ENCODE measurements at places on chromosomes 16 and 17.

GRCh38 chr16:87993901-87994300 is 42.7 kb downstream of the BANP start:
- DNase-seq: no peak

- peak; percentile 85 for DNase-seq
These were observed 15.0 kb upstream of the CPD start for GRCh38 chr17:30363715-30364202.

DNA sequence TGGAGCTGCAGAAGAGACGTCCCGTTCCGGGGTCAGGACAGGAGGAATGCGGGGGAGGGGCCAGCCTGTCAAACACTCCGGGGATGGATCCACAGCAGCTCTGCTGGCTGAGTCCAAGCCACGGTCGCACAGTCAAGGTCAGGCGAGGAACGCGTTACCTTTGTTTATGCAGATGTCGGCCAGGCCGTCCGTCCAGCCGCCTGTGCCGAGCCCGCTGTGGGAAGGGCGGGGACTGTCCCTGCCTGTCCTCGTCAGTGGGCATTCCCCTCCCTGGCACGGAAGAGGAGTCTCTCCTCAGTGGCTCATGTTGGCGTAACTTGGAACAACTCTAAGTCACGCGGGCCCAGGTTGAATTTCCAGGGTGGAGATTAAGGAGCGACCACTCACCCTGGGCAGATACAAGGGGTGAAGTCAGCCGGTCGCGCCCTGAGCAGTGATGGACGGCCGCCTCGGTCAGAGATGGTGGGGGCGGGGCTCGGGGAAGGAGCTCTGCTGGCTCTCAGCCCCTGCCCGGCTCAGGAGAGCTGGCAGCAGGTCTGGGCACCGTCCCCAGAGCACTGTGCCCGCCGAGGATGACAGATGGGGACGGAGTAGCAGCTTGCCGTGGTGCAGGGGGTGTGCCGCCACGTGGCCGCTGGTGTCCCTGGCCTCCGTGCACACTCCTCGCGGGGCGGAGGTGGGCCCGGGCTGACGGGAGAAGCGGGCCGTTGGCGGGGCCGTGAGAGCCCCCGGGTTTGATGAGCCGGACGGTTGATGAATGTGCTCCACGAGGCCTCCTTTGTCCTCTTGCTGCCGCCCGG is 7.3 kb downstream of the CACNA1H start:
- DNase-seq: no peak

DNA sequence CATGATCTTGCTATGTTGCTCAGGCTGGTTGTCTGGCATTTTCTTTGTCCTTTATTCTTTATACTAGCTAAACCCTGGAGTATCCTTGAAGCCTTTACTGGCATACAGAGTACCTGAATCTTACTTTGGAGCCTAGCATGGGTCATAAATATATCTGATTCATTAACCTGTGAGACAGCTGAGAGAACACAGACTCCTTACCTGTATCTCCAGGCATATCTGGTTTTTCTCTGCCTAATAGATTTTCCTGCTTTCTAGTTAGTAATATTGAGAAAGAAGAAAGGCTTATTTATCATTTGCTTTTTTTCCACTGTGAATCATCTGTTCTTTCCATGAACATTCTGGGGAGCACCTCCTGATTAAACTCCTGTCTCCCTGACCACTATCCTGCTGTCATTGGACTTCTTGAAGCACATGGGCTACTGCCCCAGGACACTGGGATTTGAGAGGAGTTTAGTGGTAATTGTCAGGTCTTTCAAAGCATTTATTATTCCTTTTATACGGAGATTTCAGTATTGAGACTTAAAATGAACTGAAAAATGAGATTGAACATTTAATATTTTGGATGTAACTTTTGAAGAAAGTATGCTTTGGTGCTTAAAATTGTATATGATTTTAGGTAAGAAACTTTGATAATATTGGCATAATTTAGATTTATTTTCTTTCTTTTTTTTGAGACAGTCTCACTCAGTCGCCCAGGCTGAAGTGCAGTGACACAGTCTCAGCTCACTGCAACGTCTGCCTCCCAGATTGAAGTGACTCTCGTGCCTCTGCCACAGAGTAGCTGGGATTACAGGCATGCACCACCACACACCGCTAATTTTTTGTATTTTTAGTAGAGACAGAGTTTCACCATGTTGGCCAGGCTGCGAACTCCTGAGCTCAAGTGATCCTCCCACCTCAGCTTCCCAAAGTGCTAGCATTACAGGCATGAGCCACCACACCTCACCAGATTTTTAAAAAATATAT is 8.6 kb downstream of the PDP2 start:
- no peak for DNase-seq

- no peak for DNase-seq
These were observed 217.0 kb downstream of the ZNF423 start for GRCh38 chr16:49638673-49639610.

DNA sequence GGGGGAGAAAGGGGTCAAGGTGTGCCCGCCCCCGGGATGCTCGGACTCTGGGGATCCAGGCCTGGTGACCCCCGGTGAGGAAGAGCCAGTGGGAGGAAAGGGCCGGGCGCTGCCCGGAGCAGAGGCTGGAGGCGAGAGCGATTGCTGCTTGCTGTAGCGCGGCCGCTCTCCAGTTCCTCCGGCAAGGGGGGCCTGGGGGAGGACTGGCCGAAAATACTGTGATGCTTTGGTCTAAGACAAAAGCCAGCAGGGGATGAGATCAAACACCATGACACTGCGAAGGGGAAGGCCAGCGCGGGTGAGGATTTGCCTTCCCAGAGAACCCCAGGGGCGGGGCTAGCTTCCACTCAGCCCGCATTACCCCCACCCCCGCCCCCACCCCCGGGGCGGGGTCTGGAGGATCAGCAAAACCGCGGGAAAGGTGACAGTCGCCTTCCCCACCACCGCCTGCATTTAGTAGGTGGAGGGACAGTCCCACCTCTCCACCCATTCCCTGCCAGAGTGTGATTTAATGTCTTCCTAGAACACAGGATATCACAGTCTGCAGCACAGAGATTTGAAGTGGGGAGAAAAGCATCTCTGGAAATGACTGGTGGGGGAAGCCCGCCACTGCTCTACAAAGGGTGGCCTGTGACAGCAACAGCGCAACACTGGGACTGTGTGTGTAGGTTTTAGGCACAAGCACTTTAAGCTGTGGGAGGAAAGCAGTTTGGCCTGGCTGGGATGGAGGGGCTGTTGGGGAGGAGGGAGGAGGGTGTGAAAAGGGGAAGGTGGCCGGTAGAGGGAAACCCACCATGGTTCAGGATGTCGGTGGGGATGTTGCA is 25.7 kb downstream of the MRC2 start:
- peak; percentile 89 for DNase-seq

GRCh38 chr17:21089933-21090901 is 36.5 kb upstream of the DHRS7B start:
- DNase-seq: no peak

DNA sequence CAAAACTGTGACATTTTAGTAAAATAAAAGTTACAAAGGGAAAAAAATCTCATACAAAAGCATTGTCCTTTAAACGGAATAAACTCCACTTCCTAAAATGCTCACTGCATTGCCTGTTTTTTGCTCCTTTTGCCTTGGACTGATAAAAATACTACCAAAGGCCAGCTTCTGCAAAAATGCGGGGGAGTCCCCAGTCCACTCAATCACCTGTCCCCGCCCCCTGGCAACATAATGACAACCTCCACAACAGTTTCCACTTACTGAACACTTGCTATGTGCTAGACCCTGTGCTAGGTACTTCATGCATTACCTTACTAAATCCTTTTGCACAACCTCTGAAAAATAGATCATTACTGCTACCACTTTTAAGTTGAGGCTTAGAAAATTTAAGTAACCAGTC is 172.7 kb upstream of the CCL2 start:
- no peak for DNase-seq

GRCh38 chr16:10658943-10659342 is 35.8 kb downstream of the TEKT5 start:
- DNase-seq: no peak

DNA sequence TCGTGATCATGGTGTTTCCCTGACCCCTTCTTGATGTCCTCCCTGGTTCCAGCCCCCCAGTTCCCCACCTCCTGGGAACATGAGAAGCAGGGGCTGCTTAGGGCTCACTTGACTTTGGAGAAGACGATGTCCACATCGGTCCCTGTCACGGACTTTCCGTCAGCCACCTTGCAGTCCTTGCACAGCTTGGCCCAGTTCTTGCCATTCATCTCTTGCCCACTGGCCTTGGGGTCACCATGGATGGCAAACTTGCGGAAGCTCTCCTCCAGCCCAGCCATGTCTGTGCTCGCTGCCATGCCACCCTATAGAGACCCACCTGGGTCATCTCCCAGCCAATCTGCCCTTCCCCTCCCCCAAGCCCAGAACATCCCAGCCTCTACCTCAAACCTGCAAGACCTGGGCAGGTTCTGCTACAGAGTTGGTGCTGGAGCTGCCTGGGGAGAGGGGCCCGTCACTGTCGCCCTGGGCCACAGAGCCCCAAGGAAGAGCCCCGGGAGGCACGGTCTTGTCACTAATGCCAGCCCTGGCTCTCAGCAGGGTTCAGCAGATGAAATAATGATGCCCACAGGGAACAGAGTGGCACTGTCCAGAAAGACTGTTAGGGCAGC is 2.4 kb downstream of the TPPP3 start:
- no peak for DNase-seq

DNA sequence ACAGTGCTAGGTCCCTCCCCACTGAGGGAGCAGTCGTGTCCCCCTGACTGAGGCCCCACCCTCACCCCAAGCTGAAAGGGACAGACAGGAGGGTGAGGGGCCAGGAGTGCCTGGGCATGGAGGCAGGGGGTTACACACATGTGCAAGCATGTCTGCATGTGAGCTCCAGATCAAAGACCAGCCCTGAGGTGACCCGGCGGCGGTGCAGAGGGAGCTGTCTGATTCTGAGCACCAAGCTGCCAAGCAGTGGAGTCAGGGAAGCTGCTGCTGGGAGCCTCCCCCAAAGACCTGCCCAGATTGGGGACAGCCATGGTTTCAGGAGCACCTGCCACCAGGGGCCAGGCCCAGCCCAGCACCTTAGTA is 5.5 kb downstream of the DLX3 start:
- no peak for DNase-seq

- no peak for DNase-seq
These were observed 150.3 kb downstream of the C16orf95 start for GRCh38 chr16:87166934-87167333.

GRCh38 chr17:36975922-36976515 is 27.3 kb downstream of the AATF start:
- DNase-seq: no peak

- no peak for DNase-seq
These were observed 868.3 kb downstream of the CDH11 start for GRCh38 chr16:64253525-64253924.

DNA sequence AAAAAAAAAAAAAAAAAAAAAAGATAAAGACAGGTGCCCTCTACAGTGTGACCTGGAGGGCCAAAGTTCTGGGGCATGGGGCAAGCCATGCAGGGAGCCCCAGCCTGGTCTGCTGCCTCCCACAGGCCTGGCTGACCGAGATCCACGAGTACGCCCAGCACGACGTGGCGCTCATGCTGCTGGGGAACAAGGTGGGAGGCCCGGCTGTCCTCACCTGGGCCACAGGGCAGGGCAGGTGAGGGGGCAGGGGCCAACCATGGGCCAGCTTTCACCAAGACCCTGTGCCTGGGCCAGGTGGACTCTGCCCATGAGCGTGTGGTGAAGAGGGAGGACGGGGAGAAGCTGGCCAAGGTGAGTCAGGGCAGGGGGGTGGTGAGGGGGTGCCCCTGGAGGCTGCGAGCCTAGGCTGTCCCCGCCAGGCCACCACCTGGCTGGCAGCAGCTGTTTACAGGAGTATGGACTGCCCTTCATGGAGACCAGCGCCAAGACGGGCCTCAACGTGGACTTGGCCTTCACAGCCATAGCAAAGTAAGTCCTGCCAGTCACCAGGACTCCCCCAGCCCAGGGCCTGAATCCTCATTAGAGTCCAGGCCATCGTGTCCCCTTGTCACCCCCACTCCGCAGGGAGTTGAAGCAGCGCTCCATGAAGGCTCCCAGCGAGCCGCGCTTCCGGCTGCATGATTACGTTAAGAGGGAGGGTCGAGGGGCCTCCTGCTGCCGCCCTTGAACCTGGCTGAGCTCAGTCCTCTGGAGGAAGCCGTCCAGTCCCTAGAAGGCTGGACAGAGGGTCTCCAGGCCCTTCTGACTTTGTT is 2.7 kb upstream of the TRAF7 start:
- peak; percentile 47 for DNase-seq

GRCh38 chr16:13864689-13865088 is 55.3 kb upstream of the ERCC4 start:
- no peak for DNase-seq

- DNase-seq: no peak
These were observed 132.9 kb upstream of the CACNG3 start for GRCh38 chr16:24123275-24123674.

GRCh38 chr17:76267051-76267576 is 2.0 kb downstream of the UBALD2 start:
- DNase-seq: no peak

DNA sequence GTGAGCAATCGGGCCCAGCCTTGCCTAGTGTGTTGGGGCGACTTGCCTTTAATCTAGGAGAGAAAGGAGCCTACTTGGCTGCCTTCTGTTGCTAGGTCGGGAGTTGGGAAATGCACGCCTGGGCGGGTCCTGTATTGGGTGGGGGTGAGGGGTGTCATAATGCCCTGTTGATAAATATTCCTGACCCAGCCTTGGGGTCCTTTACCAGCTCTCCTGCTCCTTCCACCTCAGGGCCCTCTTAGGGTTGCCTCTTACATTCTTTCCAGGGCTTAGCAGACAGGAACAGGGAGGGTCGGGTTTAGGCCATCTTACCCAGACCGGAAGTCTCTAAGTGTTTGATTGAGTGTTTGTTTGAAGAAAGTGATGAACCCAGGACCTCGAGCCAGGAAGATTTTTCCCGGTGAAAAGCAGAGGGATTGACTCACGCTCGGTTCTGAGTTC is 112.9 kb downstream of the SEC14L1 start:
- DNase-seq: no peak

- no peak for DNase-seq
These were observed 387.2 kb downstream of the NPIPA8 start for GRCh38 chr16:17949141-17949981.
